ENCODE measurements at places on chromosomes 4 and X.

DNA sequence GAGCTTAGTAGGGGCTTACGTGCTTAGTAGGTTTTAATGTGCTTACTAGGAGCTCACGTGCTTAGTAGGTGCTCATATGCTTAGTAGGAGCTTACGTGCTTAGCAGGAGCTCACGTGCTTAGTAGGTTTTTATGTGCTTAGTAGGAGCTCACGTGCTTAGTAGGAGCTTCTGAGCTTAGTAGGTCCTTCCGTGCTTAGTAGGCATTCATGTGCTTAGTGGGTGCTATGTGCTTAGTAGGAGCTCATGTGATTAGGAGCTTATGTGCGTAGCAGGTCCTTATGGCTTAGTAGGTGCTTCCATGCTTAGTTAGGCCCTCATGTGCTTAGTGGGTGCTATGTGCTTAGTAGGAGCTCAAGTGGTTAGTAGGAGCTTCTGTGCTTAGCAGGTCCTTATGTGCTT lies 59.4 kb downstream of the SHOX start:
- no peak for DNase-seq

DNA sequence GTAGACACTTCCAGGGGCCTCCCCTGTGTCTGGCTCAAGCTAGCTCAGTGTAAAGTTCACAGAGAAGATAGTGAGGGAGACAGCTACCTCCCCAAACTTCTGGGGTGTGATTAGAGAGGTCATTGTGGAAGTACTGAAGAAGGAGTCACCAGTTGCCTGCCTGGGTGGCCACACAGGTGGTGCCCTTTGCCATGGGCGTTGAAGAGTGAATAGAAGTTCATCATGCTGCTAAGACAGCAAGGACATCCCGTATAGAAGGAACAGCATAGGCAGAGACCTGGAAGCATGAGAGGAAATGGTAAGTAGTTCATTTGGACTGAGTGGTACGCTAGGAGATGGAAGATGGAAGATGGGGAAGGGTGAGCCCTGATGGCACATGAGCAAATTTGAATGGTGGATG lies 110.1 kb downstream of the PJA1 start:
- DNase-seq: no peak

DNA sequence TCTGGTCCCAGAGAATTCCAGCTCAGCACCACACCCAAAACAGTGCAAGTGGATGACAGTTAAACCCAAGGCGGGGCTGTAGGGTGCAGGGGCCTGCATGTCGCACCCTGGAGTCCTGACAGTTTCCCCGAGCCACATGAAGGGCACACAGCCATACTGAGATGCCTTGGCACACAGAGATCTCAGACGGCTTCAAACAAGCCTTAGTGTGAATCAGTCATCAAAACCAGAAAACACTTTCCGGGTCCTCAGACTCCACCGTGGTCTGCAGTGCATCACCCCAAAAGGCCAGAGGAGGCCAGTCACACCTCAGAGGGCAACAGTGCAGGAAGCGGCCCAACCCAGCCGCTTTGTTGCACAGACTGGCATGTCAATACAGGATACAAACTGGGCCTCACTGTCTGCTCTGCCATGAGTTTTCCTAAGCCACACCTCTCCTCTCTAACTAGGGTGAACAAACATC lies 64.6 kb upstream of the ENPP6 start:
- no peak for DNase-seq

DNA sequence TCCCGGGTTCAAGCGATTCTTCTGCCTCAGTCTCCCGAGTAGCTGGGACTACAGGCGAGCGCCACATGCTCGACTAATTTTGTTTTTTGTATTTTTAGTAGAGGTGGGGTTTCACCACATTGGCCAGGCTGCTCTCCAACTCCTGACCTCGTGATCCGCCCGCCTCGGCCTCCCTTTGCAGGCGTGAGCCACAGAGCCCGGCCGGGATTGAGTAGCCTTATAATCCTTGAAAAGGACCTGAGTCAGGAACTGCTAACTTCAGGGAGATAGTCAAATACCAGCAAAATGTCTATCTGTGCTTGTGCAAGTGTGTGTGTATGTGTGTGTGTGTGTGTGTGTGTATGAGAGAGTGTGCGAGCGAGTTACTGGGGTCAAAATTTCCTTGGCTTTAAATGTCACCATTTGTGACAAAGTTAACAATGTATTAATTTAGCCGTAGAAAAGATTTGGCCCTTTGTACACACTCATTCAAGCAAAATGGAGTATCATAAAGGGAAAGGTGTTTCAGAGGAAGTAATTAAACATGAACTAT lies 1.8 kb upstream of the KDM6A start:
- peak; percentile 24 for DNase-seq

- DNase-seq: no peak
Observed at GRCh38 chr4:73964862-73965611, 16.8 kb downstream of the PF4 start.

DNA sequence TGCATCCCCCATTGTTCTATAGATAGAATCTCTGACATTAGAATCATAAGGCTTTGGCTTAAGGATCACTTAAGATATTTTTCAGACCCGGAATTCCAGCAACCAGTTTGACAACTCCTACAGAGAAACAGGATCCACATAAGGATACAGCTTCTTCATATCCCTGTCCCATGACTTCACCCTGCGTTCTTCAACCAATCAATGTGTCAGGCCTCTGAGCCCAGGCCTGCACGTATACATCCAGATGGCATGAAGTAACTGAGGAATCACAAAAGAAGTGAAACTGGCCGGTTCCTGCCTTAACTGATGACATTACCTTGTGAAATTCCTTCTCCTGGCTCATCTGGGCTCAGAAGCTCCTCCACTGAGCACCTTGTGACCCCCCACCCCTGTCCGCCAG lies 85.1 kb downstream of the MFAP3L start:
- DNase-seq: no peak

DNA sequence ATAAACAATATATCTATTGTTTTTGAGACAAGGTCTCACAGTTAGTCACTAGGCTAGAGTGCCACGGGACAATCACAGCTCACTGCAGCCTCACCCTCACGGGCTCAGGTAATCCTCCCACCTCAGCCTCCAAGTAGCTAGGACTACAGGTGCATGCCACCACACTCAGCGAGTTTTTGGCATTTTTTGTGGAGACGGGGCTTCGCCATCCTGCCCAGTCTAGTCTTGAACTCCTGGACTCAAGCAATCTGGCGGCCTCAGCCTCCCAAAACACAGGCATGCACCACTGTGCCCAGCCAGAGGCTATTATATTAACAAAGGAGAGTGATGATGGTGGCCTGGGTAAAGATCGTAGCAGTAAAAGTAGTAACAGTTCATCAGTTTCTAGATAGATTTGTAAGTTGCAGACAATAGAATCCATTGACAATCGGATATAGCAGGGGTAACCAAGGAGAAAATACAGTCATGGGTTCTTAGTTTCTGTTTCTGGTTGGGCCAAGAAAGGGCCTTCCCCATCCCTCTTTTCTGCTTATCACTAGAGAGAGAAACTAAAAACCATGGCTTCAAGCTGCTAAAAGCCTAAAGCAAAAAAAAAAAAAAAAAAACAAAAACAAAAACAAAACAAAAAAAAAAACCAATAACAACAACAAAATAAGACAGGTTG lies 60.6 kb downstream of the ANXA10 start:
- DNase-seq: no peak

DNA sequence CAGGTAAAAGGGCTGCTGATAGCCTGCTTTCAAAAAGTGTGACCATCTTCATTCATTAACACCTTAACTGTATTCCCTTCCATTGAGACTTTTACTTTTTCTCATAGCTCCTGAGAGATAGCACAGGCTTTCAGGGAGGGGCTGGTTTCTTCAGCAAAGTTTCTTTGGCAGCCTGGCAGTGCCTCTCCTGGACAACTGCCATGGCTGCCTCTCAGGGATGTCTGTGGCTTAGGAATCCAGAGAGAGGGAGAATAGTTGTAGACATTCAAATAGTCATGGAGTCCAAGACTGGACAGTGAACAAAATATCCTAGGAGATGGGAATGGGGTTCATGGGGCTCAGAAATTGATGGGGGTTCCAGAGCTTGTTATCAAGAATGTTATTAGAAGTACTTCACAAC lies 81.1 kb downstream of the FAM47B start:
- peak; percentile 31 for DNase-seq

Data from astrocyte of the hippocampus (primary cell).